Glutamatergic neuron (in vitro differentiated cells): ENCODE measurements at places on chromosomes 11 and 22. TPM values are rescaled to one million over a fixed set of nuclear protein-coding genes. Genes with fewer than 3 reads are reported as not detected.

KCNQ1OT1 gene
- total RNA-seq: 14.3 TPM

MTCH2 gene
- 144 TPM for total RNA-seq

TBX10 gene
- total RNA-seq: not detected

CNIH2 gene
- 61.3 TPM for total RNA-seq

SORL1 gene
- total RNA-seq: 11.1 TPM

OR6A2 gene
- total RNA-seq: 0.56 TPM

RGL4 gene
- not detected for total RNA-seq

PNPLA2 gene
- 32.3 TPM for total RNA-seq

ROBO4 gene
- not detected for total RNA-seq

SIK2 gene
- 10.1 TPM for total RNA-seq

CCDC116 gene
- 0.71 TPM for total RNA-seq

SLC37A2 gene
- total RNA-seq: 0.74 TPM

CCT8L2 gene
- total RNA-seq: not detected

PHF21B gene
- total RNA-seq: 113 TPM

ASPHD2 gene
- 19.0 TPM for total RNA-seq

NFAM1 gene
- 0.91 TPM for total RNA-seq

NFRKB gene
- total RNA-seq: 28.8 TPM

APOA1 gene
- total RNA-seq: not detected

TNNT3 gene
- not detected for total RNA-seq

GPHA2 gene
- total RNA-seq: not detected

OR56B4 gene
- total RNA-seq: not detected

SPDYC gene
- total RNA-seq: not detected

OR4D5 gene
- total RNA-seq: not detected

HBG2 gene
- total RNA-seq: not detected

NRXN2 gene
- total RNA-seq: 50.4 TPM

OR2D2 gene
- 0.64 TPM for total RNA-seq

CASP1 gene
- total RNA-seq: not detected

CCDC188 gene
- 0.54 TPM for total RNA-seq

DCDC1 gene
- total RNA-seq: 0.47 TPM

FAM227A gene
- total RNA-seq: 6.3 TPM

MAPK8IP2 gene
- total RNA-seq: 143 TPM

GAS2L1 gene
- total RNA-seq: 10.3 TPM

B3GAT1 gene
- total RNA-seq: 240 TPM

ZNF214 gene
- 1.8 TPM for total RNA-seq

HPS4 gene
- total RNA-seq: 55.1 TPM

RFPL1 gene
- not detected for total RNA-seq

ANGPTL5 gene
- not detected for total RNA-seq

TRIM51 gene
- 0.37 TPM for total RNA-seq
